ENCODE measurements at places on chromosomes 3 and 15.
A peak's percentile ranks its signal among the peaks of the same experiment; 100 is the strongest.

DNA sequence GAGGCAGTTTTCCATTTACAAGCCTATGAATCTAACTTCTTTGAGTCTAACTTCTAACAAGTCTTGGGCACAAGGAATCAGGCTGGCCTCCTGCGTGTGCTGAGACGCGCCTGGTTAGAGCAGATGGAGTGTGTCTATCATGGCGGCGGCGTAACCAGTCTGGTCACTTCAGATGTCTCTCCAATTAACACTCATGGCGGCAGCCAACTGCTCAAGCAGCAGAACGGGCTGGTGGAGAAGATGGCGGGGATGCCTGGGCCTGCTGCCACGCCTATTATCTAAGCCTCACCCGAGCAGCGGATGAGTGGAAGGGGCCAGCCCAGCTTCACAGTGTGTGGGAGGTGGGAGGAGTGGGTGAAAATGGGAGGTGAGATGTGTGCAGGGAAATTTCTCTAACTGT is 246.4 kb upstream of the TPRG1 start:
- DNase-seq = no peak

- DNase-seq = peak; percentile 41
Observed at GRCh38 chr15:59174835-59175831, 31.5 kb upstream of the LDHAL6B start.

DNA sequence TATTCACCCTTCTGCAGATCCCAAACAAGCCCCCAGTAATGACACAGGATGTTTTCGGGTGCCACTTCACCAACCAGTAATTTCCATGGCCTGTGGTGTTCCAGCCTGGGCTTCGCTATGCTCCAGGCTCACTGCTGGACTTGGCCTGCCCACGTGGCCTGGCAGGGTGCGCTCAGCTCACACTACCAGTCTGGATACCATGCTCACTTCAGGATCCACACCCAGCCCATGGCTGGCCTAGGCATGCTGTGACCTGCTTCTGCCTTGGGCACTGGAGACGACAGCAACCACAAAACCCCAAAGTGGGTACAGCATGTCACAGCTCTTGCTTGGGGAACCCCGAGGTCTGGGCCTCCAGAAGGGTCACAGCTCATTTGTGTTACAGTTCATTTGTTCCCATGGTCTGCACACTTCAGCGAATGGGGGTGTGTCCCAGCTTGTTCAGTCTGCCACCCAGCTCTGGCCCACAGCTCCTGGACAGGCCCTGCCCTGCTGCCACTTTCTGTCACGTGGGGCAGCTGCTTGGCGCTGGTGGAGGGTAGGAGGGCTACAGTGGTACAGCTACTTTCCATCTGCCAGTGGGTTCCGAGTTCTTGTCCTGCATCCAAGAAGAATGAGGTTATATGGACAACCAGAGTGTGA is 650.8 kb downstream of the MCTP2 start:
- DNase-seq = no peak

- no peak for DNase-seq
Observed at GRCh38 chr3:32818229-32818969, 602 bp downstream of the TRIM71 start.

GRCh38 chr3:79973482-79973881 is 205.7 kb upstream of the ROBO1 start:
- no peak for DNase-seq

DNA sequence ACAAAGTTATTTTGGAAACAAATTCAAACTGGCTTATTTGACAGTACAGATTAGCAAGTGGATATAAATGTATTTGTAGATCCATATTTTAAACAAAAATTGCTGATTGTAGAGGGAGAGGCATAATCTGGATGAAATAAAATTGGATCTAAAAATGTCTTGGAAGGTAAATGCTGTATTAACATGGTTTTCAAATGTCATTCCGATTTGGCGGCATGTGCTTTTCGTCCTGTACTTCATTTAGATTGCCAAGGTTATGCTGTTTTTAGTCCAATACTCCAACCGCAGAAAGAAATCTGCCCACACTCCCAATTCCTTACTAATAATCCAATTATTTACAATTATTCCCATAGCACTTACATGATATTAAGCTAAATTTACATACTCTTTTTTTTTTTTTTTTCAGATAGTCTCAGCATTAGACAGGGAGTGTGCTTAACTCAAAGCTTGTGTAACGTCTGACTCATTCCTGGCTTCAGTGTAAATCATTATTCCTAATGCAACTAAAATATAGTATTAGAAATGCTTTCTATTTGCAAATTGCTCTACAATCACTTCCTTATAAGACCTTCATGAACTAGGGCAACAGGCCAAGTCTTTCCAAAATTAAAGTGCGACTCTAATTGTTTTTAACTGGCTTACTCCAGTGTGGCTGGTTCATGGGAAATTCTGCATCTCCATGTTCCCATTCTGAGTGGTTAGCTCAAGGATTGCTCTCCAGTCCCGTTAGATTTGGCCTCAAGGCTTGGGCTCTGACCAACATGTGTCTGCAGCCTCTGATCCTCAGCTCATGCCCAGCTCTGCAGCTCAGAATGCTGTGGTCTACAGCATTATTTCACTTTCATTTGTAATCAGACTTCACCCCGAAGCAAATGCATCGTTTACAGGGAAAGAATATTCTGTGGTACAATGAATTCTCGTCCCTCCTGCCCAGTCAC is 103.9 kb downstream of the FBN1 start:
- no peak for DNase-seq

DNA sequence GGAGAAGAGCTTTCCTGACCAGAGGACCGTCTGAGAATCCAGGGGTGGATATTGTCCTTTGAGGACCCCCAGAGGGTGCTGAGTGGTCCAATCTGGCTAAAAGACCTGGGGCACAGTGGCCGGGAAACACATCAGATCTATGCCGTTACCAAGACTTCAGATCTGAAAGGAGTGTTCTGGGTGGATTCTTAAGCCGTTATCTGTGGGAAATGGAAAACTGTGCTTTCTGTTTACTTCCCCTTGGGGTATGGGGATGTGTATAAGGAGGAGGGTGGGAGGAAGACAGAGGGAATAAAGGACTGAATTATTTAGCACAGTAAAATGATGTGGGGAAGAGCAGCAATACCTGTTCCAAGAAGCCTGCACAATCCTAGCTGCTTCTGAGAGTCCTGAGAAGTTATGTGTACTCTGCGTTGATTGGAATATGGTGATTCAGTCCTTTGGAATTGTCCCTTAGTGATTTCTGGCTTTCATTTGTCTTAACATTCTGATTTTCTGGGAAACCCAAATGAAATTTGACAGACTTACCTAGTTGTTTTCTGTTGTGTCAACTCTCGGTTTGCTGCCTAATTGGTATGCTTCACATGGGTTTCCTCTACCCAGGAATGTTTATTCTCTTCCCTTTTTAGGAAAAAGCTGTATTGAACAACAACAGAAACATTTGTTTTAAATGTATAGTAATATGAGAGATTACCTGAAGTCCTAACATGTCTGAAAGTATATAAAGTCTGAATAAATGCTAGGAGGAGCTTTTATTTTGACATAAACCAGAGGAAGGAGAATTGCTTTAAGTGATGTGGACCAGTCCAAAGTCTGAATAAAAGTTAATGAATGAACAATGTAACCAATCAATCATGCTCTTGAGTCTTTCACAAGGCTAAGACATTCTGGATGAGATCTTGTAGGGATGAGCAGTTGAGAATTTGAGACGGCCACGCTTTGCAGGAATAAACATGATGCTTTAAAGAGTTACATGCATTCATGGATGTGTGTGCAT is 427.1 kb upstream of the C2CD4B start:
- no peak for DNase-seq

GRCh38 chr3:69105320-69105719 is 17.1 kb downstream of the LMOD3 start:
- DNase-seq = no peak

- peak; percentile 68 for DNase-seq
Observed at GRCh38 chr3:152376351-152377183, 107.8 kb downstream of the MBNL1 start.

GRCh38 chr3:123696808-123697207 is 112.0 kb upstream of the HACD2 start:
- no peak for DNase-seq

DNA sequence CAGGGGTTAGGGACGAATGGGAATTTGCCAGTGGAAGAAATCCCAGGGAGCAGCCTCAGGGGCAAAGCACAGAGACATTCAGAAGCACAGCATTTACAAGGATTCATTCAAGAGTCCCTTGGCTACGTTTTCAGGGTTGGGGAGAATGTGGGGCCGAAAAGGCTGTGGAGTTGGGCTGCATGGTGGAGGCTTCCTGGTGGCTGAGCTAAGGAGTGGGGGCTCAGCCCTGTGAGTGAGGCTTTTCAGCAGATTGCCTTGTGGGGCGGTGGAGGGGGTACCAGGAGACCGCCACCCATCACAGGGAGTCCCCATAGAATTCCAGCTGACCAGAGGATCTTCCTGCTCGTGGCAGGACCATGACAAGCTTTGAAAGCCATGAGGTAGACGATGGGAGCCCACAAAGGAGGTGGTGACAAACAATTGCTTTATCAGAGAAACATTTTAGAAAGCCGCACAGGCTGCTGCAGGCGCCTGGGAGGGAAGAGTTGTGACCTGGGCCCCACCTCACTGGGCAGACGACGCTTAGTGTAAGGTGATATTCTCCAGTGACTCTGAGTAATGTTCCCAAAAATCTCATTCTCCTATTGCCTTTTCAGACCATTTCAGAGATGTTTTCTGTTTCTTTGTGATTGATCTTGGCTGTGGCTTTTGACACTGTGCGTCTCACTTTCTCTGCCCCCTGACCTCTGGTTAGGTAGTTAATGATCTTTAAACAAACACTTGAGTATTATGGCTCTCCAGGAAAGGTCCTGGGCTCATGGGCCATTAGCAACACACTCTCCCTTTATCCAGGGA is 128.0 kb downstream of the DNAJB8 start:
- DNase-seq = no peak

GRCh38 chr15:40762919-40763800 is 708 bp upstream of the GCHFR start:
- no peak for DNase-seq

DNA sequence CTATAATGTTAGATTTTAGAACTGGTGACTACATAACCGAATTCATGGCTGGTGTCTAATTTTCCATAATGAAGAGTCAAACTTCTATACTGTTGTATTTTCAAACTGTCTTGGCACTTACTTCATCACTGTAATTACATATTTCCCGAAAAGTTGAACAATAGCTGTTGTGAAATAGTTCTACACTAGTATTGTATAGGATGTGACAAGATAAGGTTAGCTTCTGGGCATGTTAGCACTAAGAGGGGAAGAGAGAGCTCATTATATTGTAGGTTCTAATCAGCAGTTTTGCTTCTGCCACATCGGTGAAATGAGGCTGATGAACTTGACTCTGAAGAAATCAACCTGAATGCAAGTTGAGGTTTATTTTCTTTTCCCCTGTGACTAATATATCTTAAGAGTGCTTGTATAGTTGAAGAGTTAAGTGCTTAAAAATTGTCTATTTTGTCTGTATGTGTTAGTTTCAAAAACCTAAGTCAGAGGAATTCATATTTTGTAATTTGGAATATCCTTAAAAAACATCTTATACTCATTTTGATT is 8.9 kb downstream of the GYG1 start:
- no peak for DNase-seq

DNA sequence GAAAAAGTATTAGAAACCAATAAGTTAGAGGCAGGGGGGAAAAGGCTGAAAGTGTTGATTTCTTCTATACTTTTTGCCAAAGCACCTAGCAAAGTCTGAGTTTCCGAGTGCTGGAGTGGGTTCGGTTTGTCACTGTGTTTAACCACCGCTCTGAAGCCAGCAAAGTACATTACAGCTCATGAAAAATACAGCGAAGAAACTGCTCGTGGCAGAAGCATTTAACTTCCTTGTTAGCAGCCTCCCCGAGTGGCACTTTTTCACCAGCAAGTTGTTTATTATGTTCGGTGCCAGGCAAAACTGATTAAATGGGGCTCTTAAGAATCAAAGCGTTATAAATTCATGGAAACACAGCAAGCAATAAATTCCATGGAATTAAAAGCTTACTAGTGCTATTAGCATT is 313.6 kb downstream of the FOXP1 start:
- DNase-seq = no peak

- DNase-seq = no peak
Observed at GRCh38 chr3:81764665-81765064, 3.2 kb upstream of the GBE1 start.

- DNase-seq = no peak
Observed at GRCh38 chr15:73990250-73991005, 1.7 kb downstream of the STOML1 start.

DNA sequence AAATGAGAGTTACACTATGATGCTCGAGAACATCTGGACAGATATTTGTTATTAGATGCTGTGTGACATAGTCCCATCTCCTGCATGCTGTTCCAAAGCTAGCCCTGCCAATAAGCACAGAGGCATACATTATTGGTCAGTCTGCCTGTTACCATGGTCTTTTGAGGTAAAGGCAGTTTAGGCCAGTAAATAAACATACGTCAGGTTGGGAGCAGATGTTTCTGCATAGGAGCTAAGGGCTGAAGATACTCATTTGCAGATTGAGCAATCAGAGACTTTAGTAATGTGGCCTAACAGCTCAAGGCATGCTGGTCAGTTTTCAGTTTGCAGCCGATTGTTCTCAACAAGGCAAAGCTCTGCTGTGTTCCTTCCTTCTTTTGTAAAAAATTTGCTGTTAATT is 192.9 kb downstream of the ADAMTSL3 start:
- no peak for DNase-seq

- DNase-seq = no peak
Observed at GRCh38 chr15:91424001-91424400, 323.9 kb downstream of the SV2B start.

DNA sequence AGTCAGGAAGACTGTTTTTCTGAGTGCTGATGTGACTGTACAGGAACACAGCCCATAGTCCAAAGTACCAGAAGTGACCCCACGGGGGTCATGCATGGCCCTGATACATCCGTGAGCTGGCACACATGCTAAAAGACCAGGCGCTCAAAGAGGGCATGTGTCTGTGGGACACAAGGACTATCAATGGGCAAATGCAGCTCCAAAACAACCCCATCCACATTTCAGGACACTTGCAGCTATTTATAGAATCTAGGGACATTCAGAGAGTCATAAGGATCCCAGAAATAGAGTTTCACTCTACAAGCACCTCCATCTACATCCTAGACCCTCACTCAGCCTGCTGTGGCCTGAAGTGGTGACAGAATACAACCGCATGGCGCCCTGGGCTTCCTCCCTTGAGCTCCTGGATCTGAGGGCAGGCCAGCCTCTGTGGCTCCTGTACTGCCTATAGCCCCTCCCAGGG is 17.0 kb downstream of the SLC25A20 start:
- no peak for DNase-seq
